ENCODE measurements at places on chromosomes 12 and 14.

- DNase-seq: no peak
Measured at GRCh38 chr14:35433826-35434225, 29.3 kb upstream of the NFKBIA start.

GRCh38 chr14:99330316-99331240, 58.6 kb upstream of the BCL11B start:
- DNase-seq: no peak

DNA sequence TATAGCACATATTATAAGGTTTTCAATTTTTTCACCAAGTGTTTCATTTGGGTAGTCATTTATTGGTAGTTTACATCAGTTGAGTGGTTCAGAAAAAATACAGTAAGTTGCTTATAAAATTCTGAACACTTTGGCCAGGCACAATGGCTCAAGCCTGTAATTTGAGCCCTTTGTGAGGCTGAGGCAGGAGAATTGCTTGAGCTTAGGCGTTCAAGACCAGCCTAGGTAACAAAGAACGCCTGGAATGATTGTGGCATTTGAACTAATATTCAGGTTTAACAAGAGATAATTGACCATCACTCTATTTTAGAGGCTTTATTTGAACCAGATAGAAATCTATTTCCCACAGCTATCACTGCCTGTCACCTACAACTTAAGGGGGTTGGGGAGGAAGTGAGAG, 22.7 kb downstream of the HIF1A start:
- DNase-seq: no peak

DNA sequence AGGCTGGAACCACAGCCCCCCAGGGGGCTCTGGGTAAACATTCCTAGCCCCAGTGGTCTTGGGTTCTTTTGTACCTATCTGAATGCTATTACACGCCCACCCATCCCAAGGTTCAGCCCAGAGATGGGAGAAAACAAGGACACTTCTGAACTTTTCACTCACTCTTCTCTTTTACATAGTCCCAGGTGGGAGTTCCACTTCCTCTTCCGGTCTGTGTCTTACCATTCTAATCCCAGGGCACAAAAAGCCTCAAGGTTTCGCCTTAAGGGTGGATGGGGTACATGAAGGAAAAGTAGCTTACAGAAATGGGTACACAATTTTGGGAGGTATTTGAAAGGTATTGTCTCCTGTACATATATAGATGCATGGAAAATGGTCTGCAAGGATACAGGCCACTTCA, 79.0 kb downstream of the TMEM30B start:
- DNase-seq: no peak

DNA sequence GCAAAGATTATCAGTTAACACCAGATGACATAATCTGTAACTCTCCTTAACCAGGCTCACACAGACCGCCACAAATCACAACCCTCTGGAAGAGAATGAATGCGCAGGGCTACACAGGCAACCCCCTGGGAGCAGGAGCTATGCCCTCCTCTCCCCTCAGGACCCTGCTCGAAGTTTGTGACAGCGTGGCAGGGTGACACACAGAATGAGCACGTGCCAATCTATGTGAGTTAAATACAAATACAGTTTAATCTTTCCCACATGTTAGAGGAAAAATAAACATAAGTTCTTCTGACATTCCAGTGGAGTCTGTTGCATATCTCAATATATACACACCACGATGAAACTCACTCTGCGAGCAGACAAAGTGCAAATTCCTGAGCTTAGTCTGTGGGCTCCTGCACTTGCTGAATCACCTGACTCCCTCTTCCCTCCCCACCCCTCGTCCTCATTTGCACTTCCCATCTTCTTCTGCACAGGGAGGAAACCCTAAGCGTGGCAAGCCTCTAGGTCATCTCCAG, 37.6 kb downstream of the BCAT1 start:
- no peak for DNase-seq

- DNase-seq: no peak
Measured at GRCh38 chr12:45666816-45667215, 62.7 kb upstream of the ARID2 start.

DNA sequence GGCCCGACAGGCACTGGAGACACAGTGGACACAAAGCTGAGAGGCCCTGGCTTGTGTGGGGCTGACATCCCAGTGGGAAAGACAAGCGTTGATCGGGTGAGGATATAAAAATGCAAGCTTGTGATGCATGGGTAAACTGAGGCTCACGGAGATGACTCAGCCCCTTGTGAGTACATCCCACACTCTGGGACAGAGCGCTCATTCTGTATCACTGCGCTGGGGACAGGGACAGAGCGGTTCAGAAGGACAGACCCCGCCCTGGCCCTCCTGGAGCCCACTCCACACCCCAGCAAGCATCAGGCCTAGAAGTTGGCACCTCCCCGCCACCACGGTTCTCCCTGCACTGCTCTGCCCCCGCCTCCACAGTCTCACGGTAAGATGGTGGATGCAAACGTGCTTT, 156.3 kb downstream of the PIWIL1 start:
- no peak for DNase-seq

DNA sequence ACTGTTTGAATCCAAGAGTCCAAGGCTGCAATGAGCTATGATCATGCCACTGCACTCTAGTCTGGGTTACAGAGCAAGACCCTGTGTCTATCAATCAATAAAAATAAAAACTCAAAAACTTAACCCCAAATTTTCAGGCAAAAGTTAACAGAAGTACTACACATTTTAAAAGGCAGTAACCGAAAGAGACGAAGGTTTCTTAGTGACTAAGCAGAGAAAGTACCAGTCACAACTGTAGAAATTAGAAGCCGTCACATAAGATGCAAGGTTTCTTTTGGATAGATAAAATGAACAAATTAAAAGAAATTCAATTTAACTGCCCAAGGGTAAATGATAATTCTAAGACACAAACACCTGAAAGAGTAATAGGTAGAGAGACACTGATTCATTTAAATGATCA, 103.5 kb downstream of the MED13L start:
- no peak for DNase-seq

DNA sequence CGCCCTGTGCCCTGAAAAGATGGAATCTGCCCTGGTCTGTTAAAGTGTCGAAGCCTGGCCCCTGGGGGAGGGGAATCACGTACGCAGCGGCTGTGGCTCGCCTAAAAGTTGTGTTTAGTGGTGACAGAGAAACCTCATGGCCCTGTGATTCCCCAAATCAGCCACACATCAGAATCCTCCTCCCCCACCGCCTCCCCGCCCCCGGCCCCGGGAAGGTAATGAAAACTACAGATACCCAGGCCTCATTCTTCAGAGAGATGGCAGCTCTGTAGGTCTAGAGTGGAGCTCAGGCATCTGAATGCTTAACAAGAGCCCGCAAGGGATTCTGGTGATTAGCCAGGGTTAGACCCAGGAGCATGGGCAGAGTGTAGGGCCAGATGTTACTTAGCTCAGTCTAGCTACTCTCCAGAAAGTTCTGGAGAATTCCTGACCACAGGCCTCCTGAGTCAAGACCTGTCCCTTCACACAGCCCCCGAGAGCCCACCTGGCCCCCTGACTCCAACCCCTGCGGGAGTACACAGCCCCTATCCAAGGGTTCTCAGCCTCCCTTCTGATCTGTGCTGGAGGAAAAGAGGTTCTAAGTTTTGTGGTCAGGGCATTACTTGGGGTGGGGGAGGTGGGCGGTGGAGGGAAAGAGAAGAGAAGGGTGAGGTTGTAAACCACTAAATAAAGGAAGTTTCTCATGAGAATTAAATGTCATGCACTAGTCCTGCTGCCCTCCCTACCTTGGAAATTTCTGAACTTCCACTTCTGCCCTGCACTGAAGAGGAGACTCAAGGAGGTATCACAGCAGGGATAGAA, 114.8 kb downstream of the PLXNC1 start:
- DNase-seq: no peak

DNA sequence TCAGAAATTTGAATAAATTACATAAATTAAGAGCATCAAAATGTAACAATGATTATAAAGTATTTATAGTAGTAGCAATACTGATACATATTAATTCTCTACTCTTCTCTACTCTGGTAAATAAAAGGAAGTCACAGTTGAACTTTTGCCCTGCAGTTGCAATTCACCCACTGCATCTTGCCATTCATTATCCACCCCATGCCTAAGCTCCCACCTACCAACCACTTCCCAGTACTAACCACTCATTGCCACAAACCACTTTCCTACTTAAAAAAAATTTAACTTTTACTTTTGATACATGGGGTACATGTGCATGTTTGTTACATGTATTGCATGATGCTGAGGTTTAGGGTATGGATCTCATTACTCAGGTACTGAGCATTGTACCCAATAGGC, 174.0 kb downstream of the RASSF9 start:
- no peak for DNase-seq

DNA sequence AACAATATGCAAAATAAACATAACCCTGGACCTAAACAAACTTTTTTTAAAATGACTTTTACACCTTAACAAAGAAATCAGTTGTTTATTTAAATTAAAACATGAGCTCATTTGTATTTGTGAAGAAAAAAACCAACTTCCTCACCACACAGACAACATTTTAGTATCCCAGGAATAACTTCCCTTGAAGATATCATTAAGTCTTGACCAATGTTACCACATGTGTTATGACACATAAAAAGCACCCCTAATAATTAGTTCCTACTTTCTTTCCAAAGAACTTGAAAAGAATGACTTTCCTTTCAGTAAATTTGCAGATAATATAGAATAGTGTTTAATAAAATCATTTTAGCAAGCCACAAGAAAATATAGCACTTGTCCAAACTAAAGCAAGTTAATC, 42.4 kb downstream of the DUSP16 start:
- DNase-seq: no peak

GRCh38 chr14:88919502-88919901, 95.1 kb downstream of the TTC8 start:
- no peak for DNase-seq

GRCh38 chr14:94476023-94476422, at the start of gene SERPINA9:
Gene SERPINA9 (minus strand): TSS chr14:94476197. CDS start chr14:94469840, 6,357 bp downstream.
- DNase-seq: no peak

DNA sequence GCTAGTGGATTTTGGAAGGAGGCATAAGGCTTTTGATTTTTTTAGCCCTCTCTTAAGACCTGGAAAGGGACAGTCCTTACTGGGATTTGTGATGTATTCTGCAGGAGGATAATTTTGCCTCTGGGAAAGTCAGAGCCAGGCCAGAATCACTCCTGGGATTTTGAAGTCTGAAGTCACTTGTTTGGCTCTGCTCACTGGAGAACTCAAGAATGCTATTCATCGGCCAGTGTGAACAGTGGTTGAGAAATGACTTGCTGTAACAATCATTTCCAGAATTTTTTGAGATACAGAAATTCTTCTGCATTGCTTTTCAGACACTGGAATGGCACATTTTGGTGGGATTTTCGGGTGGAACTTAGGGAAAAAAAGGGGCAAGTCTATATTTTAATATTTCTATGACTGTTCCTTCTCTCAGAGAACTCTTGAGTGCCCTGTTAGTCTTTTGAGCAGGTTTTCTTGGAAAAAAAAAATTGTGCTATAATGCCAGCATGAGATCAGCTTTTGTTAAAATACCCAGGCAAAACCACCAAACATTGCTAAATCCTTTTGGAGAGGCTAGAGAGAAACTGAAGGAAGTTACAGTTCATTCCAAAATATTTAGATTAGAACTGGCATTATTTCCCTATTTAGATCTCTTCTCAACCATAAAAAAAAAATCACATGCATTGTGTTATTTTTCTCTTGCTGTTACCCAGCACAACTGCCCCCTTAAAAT, 26.1 kb upstream of the BHLHE41 start:
- no peak for DNase-seq

DNA sequence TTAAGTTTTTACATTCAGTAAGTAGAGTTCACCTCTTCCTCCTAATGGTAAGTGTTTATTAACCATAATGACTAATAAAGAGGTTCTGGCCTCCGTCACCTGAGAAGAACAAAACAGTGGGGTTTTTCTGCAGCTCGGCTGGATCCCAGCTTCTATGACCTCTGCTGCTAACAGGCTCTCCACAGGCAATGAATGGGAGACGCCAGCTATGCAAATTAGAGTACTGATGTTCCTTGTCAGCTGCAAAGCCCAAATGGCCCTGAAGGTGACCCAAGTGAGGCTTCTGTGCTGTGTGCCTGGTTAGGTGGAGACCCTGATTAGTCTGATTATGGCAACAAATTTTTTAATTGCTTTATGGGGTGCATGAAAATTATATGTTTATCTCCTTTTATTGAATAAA, 218.1 kb downstream of the APAF1 start:
- no peak for DNase-seq

- peak; percentile 14 for DNase-seq
Measured at GRCh38 chr12:4135919-4136605, 137.5 kb upstream of the CCND2 start.

DNA sequence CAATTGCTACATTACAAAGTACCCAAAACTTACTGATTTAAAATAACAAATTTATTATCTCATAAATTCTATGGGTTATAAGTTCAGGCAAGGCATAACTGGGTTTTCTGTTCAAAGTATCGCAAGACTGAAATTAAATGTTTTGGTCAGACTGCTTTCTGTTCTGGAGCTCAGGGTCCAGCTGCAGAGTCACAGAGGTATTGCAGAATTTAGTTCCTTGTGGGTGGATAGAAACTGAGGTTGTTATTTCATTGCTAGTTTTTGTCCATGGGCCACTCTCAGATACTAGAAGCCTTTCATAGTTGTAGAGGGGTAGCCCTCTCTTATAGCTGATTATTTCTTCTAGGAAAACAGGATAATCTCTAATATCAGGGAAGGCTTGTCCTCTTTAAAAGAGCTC, 467.9 kb downstream of the TRHDE start:
- no peak for DNase-seq

- DNase-seq: peak; percentile 8
Measured at GRCh38 chr14:28143316-28143715, 623.3 kb upstream of the FOXG1 start.

GRCh38 chr12:119602734-119603094, 9.1 kb downstream of the TMEM233 start:
- DNase-seq: no peak

GRCh38 chr12:119157528-119157927, 21.2 kb upstream of the HSPB8 start:
- no peak for DNase-seq

- no peak for DNase-seq
Measured at GRCh38 chr12:114703060-114703493, 19.1 kb upstream of the TBX3 start.

GRCh38 chr12:93766796-93767523, 89.8 kb downstream of the CRADD start:
- DNase-seq: no peak

GRCh38 chr12:89439941-89440340, 84.7 kb downstream of the GALNT4 start:
- DNase-seq: no peak

DNA sequence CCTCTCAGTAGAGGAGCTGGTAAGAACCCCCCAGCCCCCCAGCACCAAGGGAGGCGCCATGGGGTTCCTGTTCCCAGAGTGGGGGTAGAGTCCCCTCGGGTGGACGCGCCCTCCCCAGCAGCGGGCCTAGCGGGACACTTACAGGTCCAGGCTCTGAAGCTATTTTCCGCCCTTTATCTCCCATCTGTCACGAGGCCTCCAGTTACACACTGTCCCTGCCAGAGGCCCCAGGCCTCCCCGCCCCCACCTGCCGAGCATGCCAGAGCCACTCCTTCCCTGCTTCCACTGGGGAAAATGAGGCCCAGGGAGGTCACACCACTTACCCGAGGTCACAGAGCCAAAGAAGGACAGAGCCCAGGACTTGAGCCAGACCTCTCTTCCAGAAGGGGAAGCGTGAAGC, 3.1 kb downstream of the C14orf180 start:
- DNase-seq: no peak

GRCh38 chr14:35242599-35243311, 49.4 kb upstream of the PSMA6 start:
- DNase-seq: no peak
